ENCODE measurements at places on chromosomes 5 and 9. TPM values are rescaled to one million over a fixed set of nuclear protein-coding genes. Genes with fewer than 3 reads are reported as not detected.

HRH2 gene
- 4.8 TPM for total RNA-seq

GCNT4 gene
- 0.92 TPM for total RNA-seq

LPAR1 gene
- 25.8 TPM for total RNA-seq

C5orf52 gene
- total RNA-seq = not detected

Measured in diencephalon (tissue), 1 donor.